Muscle of arm (tissue), 14 donors: ENCODE measurements at places on chromosomes 11 and 22. TPM values are rescaled to one million over a fixed set of nuclear protein-coding genes. Genes with fewer than 3 reads are reported as not detected.

SIK3 gene
- polyA plus RNA-seq, result 41.9 TPM

RHBDD3 gene
- 20.4 TPM for polyA plus RNA-seq

PIH1D2 gene
- 0.72 TPM for polyA plus RNA-seq

- no peak for DNase-seq
Observed at GRCh38 chr11:132844956-132845696, 687.2 kb downstream of the OPCML start.

OLFML1 gene
- 66.6 TPM for polyA plus RNA-seq

NAALADL1 gene
- 26.1 TPM for polyA plus RNA-seq

- DNase-seq, result no peak
Observed at GRCh38 chr11:60515144-60515855, at the start of gene MS4A13. Gene MS4A13 (plus strand): TSS chr11:60515392. CDS start chr11:60518084, 2,692 bp downstream.

- no peak for DNase-seq
Observed at GRCh38 chr11:95003716-95004115, 21.3 kb upstream of the KDM4E start.

GVQW3 gene
- polyA plus RNA-seq, result not detected

- no peak for DNase-seq
Observed at GRCh38 chr11:132878111-132878510, 654.2 kb downstream of the OPCML start.

GRCh38 chr11:104803776-104804175 lies 94.5 kb downstream of the CASP12 start:
- no peak for DNase-seq

F2 gene
- polyA plus RNA-seq, result not detected

BET1L gene
- 28.7 TPM for polyA plus RNA-seq
